ENCODE measurements at places on chromosomes 6 and 20.

- DNase-seq: no peak
Observed at GRCh38 chr6:131628726-131629125, 684 bp upstream of the MED23 start.

- DNase-seq: no peak
Observed at GRCh38 chr6:84346372-84346771, 118.9 kb upstream of the CEP162 start.

GRCh38 chr6:40346246-40346645 lies 240.9 kb downstream of the LRFN2 start:
- no peak for DNase-seq

DNA sequence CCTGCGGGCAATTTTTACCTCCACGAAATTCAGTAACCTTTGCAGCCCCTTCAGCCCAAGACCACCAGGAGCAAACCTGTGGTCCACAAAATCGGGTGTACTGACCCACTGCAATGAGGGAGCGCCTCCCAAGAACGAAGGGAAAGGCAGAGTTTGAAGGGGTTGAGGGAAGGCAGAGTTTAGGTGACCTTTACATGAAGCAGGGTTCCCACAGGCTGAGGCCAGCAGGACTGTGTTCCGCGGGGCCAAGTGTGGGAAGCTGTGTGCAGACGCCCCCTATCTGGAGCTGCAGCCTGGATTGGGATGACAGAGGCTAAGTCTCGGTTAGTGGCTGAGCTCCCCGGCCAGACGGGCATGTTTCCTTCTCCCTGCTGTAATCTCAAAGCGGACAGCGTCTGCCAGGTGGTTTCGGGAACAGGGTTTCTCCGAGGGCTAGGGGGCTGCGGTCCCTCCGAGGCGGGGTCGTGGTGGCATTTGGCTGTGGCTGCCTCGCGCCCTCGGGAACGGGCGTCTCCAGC lies 826 bp upstream of the PYGB start:
- peak; percentile 44 for DNase-seq

- no peak for DNase-seq
Observed at GRCh38 chr6:99390896-99391295, 3.1 kb downstream of the COQ3 start.

GRCh38 chr6:107318100-107318736 lies 141.1 kb downstream of the PDSS2 start:
- peak; percentile 16 for DNase-seq

DNA sequence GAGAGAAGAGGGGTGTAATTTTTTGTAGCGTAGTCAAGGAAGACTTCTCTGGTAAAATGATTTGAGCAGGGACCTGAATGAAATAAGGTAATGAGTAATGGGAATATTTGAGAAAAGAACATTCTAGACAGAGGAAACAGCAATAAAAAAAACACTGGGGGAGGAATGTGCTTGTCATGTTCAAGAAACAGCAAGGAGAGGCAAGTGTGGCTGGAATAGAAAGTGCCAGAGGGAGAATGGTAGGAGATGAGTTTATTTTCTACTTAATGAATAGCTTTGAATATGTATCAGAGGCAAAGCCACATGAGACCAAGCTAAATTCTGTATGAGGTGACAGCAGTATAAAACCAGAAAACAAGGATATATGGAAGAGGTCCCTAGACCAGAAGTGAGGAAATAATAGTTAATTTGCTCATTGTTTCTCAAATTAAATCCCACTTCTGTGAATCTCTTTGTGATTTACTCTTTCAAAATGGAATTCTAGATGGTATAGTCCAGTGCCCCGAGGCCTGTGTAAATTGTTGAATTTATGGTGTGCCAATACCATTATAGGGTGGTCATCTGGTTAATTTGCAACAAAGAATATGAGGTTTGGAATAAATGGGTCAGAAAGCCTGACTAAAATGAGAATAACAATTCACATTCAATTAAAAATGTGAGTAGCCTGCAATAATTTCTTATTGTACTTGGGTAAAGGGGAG lies 170.2 kb downstream of the CDKAL1 start:
- no peak for DNase-seq

- DNase-seq: no peak
Observed at GRCh38 chr20:8082025-8082424, 50.0 kb upstream of the PLCB1 start.

- DNase-seq: no peak
Observed at GRCh38 chr6:84967389-84967788, 203.0 kb upstream of the TBX18 start.

DNA sequence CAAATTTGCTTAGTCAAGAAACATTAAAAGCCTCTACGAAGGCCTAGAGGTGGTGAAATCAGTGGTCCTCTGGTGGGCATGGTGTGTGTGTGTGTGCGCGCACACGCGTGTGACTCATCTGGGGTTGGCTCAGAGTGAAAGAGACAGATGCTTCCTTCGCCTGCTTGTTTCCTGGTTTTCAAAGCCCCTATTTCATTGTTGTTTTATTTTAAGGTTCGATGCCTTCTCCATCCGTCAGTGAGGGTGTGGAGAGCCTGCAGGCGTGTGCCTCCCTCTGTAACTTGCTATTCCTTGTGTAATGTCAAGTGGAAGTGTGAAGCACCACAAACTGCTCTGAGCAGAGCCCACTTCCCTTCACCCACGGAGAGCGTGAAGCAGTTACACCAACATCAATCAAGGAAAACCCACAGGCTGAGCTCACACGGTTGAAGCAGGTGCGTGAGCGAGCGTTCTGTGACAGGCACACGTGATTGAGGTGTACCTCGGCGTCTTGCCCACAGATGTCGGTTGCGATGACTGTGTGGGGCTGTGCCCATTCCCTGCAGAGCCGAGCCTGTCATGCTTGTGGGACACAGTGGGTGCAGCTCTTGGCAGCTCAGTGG lies 233.9 kb downstream of the PRL start:
- peak; percentile 75 for DNase-seq

DNA sequence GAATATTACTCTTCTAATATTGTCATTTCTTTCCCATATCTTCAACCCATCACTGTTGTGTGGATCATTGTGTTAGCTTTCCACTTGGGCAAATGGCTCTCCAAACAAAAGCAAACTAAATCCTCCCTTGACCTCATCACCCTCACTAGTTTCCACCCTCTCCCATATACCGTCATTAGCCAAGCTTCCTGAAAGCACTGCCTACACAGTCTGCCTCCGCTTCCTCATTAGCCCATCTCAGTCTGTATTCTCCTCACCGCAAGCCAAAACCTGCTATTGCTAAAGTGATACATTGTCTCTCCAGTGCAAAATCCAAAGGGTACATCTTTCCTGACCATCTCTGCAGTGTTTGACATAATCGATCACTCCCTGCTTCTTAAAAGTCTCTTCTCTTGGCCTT lies 212.6 kb downstream of the CLIC5 start:
- no peak for DNase-seq

GRCh38 chr6:98832284-98833056 lies 1.9 kb upstream of the POU3F2 start:
- DNase-seq: peak; percentile 42

DNA sequence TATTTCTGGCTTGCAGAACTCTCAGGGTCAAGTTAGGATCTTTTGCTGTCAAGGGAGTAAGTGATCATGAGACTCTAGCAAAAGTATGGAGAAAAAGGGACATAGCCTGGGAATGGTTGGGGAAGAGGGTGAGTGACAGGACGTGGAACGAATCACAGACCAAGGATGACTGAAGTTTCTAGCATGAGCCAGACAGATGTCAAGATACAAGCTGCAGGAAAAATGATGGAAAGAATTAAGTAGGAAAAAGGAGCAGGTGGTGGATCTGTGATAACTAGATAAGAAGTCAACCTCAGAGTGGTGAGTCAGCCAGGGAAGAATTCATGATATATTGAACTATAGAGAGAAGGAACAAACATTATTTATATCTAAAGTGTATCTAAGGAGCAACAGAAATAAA lies 159.8 kb upstream of the SYNDIG1 start:
- DNase-seq: no peak

- no peak for DNase-seq
Observed at GRCh38 chr6:41938590-41939175, 2.9 kb downstream of the CCND3 start.

- no peak for DNase-seq
Observed at GRCh38 chr6:44452725-44453124, 65.2 kb downstream of the CDC5L start.

DNA sequence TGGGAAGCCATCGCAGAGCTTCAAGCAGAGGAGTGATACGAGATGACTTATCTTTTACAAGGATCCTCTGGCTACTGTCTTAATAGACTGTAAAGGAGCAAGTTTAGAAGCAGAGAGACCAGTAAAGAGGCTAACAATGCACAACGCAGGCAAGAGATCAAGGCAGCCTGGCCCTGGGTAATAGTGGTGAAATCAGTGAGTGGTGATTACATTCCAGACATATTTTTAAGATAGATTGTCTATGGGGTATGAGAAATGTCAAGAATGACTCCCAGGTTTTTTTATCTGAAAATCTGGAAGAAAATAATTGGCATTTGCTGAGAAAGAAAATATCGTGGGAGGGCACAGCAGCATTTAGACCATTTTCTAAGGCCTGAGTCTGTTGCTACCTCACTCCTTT lies 213.6 kb upstream of the HTR1E start:
- no peak for DNase-seq

- DNase-seq: no peak
Observed at GRCh38 chr6:158622545-158623190, 21.9 kb downstream of the DYNLT1 start.

- DNase-seq: no peak
Observed at GRCh38 chr6:169163411-169163901, 90.2 kb downstream of the THBS2 start.

- no peak for DNase-seq
Observed at GRCh38 chr20:10495173-10495572, 60.1 kb downstream of the SLX4IP start.

GRCh38 chr6:89145091-89145955 lies 532 bp upstream of the PM20D2 start:
- peak; percentile 83 for DNase-seq

DNA sequence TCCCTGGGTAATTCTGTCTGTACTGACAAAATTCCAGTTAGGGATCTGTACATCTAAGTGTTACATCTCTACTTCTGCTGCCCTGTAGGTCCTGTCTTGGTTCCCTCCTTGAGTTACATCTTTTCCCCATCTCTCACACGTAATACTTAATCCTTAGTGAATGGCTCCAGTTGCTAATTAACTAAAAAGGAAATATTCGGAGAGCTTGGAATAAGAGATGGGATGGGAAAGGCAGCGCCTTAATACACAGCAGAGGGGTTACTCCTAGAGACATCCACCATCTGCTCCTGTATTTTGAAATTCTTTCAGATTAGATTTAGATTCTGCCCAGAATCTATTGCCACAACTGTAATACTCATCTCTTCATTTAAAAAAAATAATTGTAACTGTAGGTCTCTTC lies 384.0 kb downstream of the SAMD5 start:
- DNase-seq: no peak
